ENCODE measurements at places on chromosomes 13 and 19. TPM values are rescaled to one million over a fixed set of nuclear protein-coding genes. Genes with fewer than 3 reads are reported as not detected.

Gene ZNF543
- total RNA-seq = 16.1 TPM

Gene TUBA3C
- not detected for total RNA-seq

Gene SPACA4
- not detected for total RNA-seq

Gene CRLF1
- not detected for total RNA-seq

Gene TYROBP
- 0.83 TPM for total RNA-seq

Gene MEDAG
- total RNA-seq = not detected

Gene PCSK4
- 1.3 TPM for total RNA-seq

Gene ZNF225
- total RNA-seq = 7.9 TPM

Gene LILRB3
- total RNA-seq = 1.1 TPM

DNA sequence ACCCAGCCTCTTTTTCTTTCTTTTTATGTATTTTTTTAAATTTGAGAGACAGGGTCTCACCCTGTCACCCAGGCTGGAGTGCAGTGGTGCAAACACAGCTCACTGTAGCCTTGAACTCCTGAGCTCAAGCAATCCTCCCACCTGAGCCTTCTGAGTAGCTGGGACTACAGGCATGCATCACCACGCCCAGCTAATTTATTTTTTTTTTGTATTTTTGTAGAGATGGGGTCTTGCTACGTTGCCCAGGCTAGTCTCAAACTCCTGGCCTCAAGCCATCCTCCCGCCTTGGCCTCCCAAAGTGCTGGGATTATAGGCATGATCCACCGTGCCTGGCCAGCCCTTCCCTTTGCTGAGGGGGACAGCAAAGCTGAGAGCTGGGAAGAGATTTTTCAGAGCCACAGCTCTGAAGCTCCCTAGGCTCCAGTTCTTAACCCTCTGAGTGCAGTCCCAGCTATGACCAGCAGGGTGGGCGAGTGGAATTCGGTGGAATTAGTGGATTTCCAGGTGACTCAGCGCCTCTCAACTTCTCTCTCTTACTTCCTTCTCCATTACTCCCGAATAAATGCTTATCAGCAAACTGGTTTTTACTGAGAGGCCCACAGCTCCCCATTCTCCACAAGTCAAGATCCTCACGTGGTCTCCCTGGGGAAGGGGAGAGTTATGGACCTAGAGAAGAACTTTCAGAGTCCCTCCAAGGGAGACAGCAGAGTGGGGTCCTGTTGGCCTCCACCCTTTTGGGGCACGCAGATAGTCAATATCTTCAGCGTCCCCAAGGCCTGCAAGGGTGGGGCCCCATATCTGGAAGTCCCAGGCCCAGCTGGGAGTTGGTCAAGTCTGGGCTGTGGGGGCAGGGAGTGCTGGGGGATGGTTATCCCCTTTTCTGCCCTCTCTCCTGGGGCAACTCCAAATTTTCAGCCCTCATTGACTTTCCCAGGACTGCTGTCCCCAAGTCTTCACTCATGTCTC is 1.2 kb downstream of the BLVRB start:
- DNase-seq = peak; percentile 51
- peaks cover 36% of the 10 kb centered on the region for H3K4me1 ChIP-seq
- H3K27ac ChIP-seq = no peak overlapping the region
- no peaks in the 10 kb centered on the region for H3K36me3 ChIP-seq
- H3K4me3 ChIP-seq = peak overlapping the region; percentile 81
- peaks cover 13% of the 10 kb centered on the region for H3K27me3 ChIP-seq

- no peak overlapping the region for H3K27ac ChIP-seq
- no peaks in the 10 kb centered on the region for H3K36me3 ChIP-seq
- no peak for DNase-seq
- H3K27me3 ChIP-seq = peaks cover 39% of the 10 kb centered on the region
Measured at GRCh38 chr13:109707044-109707741, 79.2 kb downstream of the IRS2 start.

GRCh38 chr19:18644196-18645034 is 7.6 kb downstream of the KLHL26 start:
- no peak overlapping the region for H3K4me3 ChIP-seq
- peaks cover 27% of the 10 kb centered on the region for H3K4me1 ChIP-seq
- no peaks in the 10 kb centered on the region for H3K27me3 ChIP-seq
- no peak for DNase-seq

GRCh38 chr13:98913741-98914140 is 64.1 kb downstream of the DOCK9 start:
- H3K27me3 ChIP-seq = no peaks in the 10 kb centered on the region
- no peak for DNase-seq
- H3K27ac ChIP-seq = no peak overlapping the region
- peaks cover 12% of the 10 kb centered on the region for H3K4me1 ChIP-seq
- H3K4me3 ChIP-seq = no peak overlapping the region
- peaks cover 4% of the 10 kb centered on the region for H3K36me3 ChIP-seq

DNA sequence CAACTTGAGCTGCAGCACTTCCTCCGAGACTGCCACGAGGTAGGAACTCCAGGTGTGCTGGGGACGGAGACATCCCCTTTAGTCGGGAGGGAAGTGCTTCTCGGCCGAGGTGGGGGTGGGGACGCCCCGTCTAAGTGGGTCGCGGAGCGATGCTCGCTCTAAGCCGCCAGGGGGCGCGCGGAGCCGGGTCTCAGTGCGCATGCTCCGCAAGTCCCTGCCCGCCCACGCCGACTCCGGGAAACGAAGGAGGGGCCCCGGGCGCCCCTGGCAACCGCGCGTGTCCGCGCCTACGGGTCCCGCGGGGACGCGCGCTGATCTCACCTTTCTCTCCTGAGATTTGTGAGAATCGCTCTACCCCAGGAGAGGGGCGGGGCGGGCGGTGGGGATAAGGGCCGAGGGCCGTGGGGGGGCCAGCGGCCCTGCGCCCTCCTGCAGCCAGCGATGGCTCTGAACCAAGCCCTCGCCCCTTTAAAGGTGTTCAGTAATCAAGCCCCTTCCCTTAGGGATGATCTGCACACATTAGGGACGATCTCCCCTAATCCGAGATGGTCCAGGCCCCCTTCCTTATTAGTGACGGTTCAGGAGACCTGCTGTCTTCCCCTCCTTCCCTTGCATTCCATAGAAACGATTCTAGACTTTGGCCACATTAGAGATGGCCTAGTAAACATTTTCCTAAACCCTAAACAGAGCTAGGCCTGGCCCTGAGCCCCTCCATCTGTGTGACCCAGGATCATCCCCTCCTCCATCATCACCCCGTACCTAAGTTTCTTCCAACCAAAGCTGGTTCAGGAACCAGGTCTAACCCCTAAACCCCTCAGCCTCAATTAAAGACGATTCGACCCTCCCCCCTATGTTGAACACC is 47.3 kb upstream of the SHKBP1 start:
- peak; percentile 91 for DNase-seq
- H3K27ac ChIP-seq = no peak overlapping the region
- H3K4me3 ChIP-seq = peak overlapping the region; percentile 42
- peaks cover 33% of the 10 kb centered on the region for H3K27me3 ChIP-seq
- H3K36me3 ChIP-seq = no peaks in the 10 kb centered on the region

- H3K27me3 ChIP-seq = no peaks in the 10 kb centered on the region
- no peaks in the 10 kb centered on the region for H3K4me1 ChIP-seq
Measured at GRCh38 chr13:94228763-94229162, 250.7 kb downstream of the DCT start.

DNA sequence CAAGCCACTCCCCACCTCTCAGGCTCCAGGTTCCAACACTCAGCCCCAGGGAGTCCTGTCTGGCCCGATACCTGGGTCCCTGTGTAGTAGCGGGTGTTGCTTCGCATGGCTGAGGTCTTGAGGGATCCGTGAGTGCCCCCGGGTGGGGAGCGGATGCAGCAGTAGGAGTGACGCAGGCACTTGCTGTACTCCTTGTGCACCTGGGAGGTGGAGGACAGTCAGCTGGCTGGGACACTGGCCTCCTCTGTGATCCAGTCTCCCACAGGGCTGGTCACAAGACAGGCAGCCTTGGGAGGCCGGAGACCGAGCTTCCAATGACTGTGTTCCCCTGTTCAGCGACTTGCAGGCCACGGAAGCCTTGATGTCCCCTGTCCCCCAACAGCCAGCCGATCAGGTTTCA is 16.3 kb upstream of the ASF1B start:
- no peaks in the 10 kb centered on the region for H3K27me3 ChIP-seq
- H3K4me3 ChIP-seq = no peak overlapping the region
- H3K4me1 ChIP-seq = peaks cover 19% of the 10 kb centered on the region
- no peak overlapping the region for H3K27ac ChIP-seq

DNA sequence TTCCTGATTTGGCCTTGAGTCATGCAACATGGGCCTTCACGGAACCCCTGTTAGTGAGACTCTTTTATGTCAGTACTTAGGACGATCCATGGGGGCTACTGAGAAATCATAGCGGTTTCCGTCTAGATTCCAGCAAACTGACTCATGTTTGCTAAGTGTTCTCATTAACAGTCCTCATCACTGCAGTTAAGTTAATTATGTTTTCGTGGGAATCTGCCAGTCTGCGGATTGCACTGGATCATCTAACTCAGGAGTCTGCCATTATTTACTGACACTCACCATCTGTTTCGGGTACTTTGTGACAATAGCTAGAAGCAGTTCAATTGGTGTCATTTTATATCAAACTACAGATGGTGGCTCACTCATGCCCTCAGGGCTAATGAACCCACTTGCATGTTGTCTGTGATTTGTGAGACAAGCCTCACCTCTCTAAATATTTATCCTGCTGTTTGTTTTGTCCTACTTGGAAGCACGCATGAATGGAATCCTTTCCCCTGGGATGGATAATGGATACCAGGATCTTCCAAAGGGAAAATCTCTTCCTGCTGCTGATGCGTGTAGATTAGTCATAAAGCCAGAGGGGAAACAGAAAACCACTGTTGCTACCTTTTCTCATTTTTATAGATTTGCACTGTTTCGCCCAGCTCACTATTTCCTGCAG is 61.8 kb downstream of the RAB20 start:
- no peaks in the 10 kb centered on the region for H3K4me1 ChIP-seq
- DNase-seq = no peak
- no peak overlapping the region for H3K27ac ChIP-seq
- H3K4me3 ChIP-seq = no peak overlapping the region
- H3K27me3 ChIP-seq = peaks cover 3% of the 10 kb centered on the region

GRCh38 chr19:31258211-31259052 is 90.8 kb downstream of the TSHZ3 start:
- H3K36me3 ChIP-seq = no peaks in the 10 kb centered on the region
- no peak overlapping the region for H3K27ac ChIP-seq
- H3K4me1 ChIP-seq = no peaks in the 10 kb centered on the region
- DNase-seq = no peak
- H3K27me3 ChIP-seq = no peaks in the 10 kb centered on the region

DNA sequence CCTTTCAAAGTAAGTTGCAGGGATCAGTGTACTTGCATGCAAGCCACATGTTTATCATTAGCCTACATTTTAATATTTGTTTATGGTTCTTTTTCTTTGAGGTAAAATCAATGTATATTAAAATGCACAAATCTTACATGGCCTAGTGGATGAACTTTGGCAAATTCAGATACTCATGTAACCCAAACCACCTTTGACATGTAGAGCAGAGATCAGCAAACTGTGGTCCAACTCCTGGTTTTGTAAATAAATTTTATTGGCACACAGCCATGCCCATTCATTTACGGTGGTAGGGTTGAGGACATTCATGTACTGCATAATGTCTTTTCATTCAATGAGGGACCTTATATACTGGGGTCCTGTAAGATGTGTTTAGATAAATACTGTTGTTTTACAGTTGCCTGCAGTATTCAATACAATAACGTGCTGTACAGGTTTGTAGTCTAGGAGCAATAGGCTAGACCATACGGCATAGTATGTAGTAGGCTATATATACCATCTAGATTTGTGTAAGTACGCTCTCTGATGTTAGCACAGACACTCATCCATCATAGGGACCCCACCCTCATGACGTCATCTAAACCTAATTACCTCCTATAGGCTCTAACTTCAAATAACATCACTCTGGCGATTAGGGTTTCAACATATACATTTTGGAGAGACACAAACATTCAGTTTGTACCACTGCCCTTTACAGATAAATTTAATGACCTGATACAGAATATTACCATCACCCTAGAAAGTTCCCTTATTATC is 5.7 kb downstream of the NDFIP2 start:
- DNase-seq = no peak
- H3K27ac ChIP-seq = no peak overlapping the region
- peaks cover 8% of the 10 kb centered on the region for H3K4me1 ChIP-seq
- H3K4me3 ChIP-seq = no peak overlapping the region
- no peaks in the 10 kb centered on the region for H3K36me3 ChIP-seq
- H3K27me3 ChIP-seq = peaks cover 34% of the 10 kb centered on the region

All from activated B cell treated with CpG ODN at 0.5 μM for 24 hours (primary cell).